Stimulated activated CD4-positive, alpha-beta T cell treated with anti-CD3 and anti-CD28 coated beads, Interleukin-1b, Interleukin-23, amount 100 ng/mL, for 1 hour (primary cell): ENCODE measurements at places on chromosomes 13 and 19.

- no peak for DNase-seq
These were observed 45.2 kb upstream of the RANBP3 start for GRCh38 chr19:6023085-6023682.

GRCh38 chr19:11288349-11288748 lies 7.6 kb upstream of the TSPAN16 start:
- DNase-seq = no peak

- peak; percentile 56 for DNase-seq
These were observed 622 bp upstream of the FXYD5 start for GRCh38 chr19:35153701-35154524.

DNA sequence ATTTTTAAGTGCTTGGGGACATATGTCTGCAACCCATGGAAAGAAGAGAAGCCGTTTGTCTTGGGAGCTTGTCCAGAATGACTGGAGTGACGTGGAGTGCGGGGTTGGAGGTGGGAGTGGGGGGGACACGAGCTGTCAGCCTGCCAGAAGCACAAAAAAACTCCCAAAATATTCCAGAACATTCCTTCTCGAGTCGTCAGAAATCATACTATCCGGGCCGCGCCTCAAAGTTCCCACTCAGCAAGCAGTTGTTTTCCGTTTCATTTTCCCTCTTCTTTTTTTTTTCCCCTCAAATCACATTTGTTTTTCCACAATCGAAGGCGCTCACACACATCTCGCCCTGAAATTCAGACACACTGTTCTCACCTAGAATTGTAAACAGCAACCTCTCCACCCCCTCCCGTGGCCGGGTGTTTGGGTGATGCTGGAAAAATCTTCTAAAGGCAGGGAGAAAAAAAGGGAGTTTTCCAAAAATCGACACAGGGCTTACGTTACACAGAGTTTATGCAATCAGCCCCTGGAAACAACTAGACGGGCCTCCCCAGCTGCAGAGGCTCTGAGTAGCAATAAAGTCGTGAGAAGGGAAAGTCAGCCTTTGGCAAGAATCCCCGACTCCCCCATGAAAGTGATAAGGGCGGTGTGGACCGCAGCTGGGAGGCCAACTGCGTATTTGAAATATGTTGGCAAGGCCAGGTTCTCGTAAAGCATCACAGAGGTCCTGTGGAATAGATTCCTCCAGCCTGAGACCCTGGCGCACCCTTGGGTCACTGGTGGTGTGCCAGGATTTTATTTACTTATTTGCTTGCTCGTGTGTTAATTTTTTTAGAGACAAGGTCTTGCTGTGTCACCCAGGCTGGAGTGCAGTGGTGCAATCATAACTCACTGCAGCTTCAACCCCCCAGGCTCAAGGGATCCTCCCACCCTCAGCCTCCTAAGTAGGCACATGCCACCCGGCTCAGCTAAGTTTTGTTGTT lies 31.2 kb upstream of the KLF2 start:
- no peak for DNase-seq

DNA sequence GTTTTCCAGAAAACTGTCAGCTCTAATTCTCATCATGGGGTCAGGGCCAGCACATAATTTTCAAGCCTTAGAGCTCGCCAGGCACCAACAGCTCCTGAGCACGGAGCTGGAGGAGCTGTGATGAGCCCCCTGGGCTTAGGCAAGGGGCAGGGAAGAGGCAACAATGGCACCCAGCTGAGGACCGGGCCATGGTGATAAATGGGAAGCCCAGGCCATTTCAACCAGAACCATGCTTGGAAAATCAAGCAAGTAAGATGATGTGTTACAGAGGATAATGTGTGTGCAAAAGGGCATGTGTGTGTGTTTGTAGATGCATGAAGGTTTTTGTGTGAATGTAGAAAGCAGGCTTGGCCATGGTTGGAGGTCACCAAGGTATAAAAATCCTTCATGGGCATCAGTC lies 66.8 kb upstream of the UBAC2 start:
- no peak for DNase-seq

GRCh38 chr19:48095612-48096175 lies 14.9 kb downstream of the PLA2G4C start:
- DNase-seq = no peak

DNA sequence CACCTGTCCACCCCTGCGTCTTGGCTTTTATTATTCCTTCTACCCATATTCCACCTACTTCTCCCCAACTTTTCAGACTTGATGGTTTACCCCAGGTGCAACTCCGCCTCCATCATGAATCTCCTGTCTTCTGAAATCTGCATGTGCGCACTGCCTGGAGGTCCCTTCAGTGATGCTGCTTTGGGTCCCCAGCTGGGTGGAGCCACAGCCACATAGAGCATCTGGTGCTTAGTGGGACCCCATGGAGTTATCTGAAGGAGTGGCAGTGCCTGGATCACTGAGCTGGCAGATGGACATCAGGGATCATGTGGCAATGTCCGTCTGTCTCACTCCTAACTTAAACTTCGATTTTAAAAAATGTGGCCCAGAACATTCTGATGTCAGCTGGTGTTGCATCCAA lies 13.5 kb downstream of the ZNF536 start:
- no peak for DNase-seq
